ENCODE measurements at places on chromosomes 6 and 20.

- no peak for DNase-seq
- H3K27me3 ChIP-seq, result peaks cover 10% of the 10 kb centered on the region
- no peak overlapping the region for H3K27ac ChIP-seq
- no peak overlapping the region for H3K4me3 ChIP-seq
Measured at GRCh38 chr20:20273286-20273685, 94.6 kb upstream of the INSM1 start.

GRCh38 chr6:158920311-158920905 lies 79.6 kb downstream of the RSPH3 start:
- no peaks in the 10 kb centered on the region for H3K36me3 ChIP-seq
- peaks cover 12% of the 10 kb centered on the region for H3K4me1 ChIP-seq
- H3K27ac ChIP-seq, result no peak overlapping the region
- H3K27me3 ChIP-seq, result no peaks in the 10 kb centered on the region

DNA sequence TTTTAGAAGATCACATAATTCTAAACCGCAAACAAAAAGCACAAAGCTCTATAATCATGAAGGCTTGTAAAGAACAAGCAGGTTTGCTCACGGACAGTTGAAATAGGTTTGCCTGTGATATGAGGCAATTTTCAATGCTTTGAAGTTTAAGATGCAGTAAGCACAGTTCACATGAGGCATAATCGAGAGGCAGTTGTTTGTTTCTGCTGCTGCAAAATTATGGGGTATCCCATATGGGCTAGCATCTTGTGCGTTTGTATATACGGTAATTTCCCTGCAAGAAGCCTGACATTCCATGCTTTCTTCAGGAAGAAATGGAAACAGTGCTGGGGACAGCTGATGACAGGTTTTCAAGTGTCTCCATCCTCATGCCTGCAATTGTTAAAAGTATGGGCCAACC lies 94.6 kb upstream of the MC3R start:
- H3K27ac ChIP-seq, result no peak overlapping the region
- no peaks in the 10 kb centered on the region for H3K36me3 ChIP-seq
- no peak for DNase-seq
- H3K4me1 ChIP-seq, result no peaks in the 10 kb centered on the region
- peaks cover 5% of the 10 kb centered on the region for H3K27me3 ChIP-seq
- no peak overlapping the region for H3K4me3 ChIP-seq

- no peak for DNase-seq
- no peak overlapping the region for H3K4me3 ChIP-seq
- peaks cover 14% of the 10 kb centered on the region for H3K27me3 ChIP-seq
- no peaks in the 10 kb centered on the region for H3K4me1 ChIP-seq
- H3K27ac ChIP-seq, result no peak overlapping the region
Measured at GRCh38 chr6:79894939-79895338, 52.4 kb downstream of the ELOVL4 start.

GRCh38 chr20:37534401-37535157 lies 6.9 kb upstream of the BLCAP start:
- peak; percentile 35 for DNase-seq
- H3K27me3 ChIP-seq, result peaks cover 2% of the 10 kb centered on the region
- H3K4me3 ChIP-seq, result no peak overlapping the region
- H3K27ac ChIP-seq, result no peak overlapping the region

DNA sequence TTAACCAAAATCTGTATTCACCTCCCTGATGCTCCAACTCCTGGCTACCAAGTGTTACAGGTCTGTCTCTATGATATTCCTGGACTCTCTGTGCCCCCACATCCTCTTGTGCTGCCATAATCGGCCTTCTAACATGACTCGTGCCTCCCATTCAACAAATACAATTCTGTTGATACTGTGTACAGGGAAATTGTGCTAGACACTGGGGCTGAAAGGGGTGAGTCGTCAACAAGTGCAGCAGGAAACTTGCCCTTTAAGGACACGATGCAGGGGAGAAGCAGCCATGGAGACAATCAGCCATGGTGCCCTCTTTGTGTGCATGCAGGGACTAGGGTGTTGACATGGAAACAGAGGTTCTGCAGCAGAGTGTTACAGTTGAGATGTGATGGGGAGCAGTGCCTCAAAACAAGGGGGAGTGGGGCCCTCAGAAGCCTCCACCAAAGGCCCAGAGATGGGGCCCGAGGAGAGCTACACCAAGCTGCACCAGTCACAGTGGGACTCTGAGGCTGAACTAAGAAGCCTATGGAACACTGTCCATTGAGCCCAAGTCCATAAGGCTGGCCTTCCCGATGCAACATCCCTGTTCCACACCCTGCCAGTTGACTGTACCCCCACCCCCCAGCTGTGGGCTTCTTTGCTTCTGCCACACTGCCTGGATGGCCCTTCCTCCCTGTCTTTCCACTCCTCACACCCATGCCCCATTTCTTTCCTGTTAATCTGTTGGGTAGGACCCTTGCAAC lies 3.1 kb downstream of the PCED1A start:
- peaks cover 26% of the 10 kb centered on the region for H3K4me1 ChIP-seq
- H3K4me3 ChIP-seq, result no peak overlapping the region
- H3K27me3 ChIP-seq, result no peaks in the 10 kb centered on the region
- no peak for DNase-seq
- H3K27ac ChIP-seq, result no peak overlapping the region

DNA sequence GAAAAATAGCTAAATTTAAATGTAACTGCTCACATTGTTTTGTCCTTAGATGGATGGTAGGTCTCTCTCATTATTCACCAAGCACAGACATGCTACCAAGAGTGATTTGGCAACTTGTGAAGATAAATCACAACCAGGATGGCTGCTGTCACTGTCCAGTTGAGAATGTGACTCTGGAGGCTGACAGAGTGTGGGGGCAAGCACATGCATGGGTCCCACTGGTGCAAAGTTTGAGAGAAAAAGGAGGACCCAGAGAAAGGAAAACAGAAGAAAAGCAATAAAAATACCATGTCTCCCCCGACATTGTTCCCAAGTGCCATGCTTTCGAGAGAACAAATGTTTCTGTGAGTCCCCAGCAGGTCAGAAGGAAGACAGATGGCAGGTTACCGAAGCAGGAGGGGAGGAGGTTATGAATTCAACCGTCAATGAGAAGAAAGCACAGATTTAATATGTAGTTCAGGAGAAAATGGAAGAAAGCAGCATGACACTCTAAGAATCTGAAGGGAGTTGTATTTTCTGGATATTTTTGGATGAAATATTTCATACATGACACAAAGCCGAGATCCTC lies 73.0 kb upstream of the TSHZ2 start:
- H3K27ac ChIP-seq, result no peak overlapping the region
- no peaks in the 10 kb centered on the region for H3K4me1 ChIP-seq
- no peak overlapping the region for H3K4me3 ChIP-seq
- H3K36me3 ChIP-seq, result no peaks in the 10 kb centered on the region

DNA sequence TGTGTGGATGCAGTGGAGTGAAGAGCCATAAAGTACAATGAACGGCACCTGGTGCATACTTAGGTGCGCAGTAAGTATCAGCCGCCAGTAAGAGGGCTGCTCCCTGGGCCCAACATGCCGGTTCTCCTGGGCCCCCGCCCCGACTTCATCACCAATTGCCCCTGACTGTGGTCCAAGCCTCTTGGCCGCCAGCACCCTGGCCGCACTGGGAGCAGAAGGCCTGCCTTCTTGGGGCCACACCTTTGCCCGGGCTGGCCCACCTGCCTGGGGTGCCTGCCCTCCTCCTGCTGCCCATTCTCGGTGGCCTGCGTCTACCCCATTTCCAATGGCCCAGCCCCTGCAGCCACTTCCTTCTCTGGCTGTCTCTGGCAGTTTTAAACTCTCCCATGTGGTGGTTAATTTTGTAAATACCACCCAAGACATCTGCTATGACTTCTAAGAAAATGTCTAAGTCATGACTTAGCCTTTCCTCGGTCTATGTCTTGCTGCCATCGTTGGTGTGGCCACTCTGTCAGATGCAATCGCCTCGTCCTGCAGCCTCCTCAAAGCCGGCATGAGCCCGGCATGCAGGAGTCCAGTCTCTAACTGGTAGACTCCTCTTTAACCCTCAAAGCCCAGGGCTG lies 36.8 kb downstream of the PMEPA1 start:
- no peaks in the 10 kb centered on the region for H3K36me3 ChIP-seq
- peaks cover 16% of the 10 kb centered on the region for H3K4me1 ChIP-seq
- H3K27me3 ChIP-seq, result no peaks in the 10 kb centered on the region
- H3K27ac ChIP-seq, result no peak overlapping the region

DNA sequence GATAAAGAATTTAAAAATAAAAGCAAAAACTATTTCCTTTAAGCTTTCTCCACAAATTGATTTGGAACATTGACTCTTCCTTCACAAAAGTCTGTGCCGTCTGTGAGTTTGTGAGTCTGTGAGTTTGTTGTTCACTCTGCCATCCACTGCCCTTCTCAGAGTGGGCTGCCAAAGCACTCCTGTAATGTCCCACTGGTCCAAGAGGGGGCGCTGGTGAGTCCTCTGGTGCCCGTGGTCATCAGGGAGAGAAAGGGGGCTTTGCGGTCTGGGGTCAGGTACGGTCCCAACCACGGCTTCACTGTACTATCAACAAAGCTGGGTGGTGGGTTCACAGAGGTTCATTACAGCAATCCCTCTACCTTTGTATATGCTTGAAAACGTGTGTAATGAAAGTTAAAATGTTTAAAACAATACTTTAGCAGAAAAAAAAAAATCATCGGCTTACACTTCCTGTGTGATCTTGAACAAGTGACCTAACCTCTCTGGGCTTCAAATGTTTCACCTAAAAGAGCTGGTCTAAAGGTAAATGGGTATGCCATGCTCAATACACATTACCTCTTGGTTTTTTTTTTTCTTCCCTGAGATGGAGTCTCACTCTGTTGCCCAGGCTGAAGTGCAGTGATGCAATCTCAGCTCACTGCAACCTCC lies 5.6 kb upstream of the ANKRD60 start:
- peak; percentile 68 for DNase-seq
- H3K27ac ChIP-seq, result no peak overlapping the region
- peaks cover 12% of the 10 kb centered on the region for H3K27me3 ChIP-seq
- H3K4me3 ChIP-seq, result no peak overlapping the region
- H3K36me3 ChIP-seq, result peaks cover 12% of the 10 kb centered on the region
- H3K4me1 ChIP-seq, result peaks cover 46% of the 10 kb centered on the region

- no peak overlapping the region for H3K4me3 ChIP-seq
- peaks cover 5% of the 10 kb centered on the region for H3K4me1 ChIP-seq
- DNase-seq, result no peak
Measured at GRCh38 chr6:84581494-84582259, 182.7 kb downstream of the TBX18 start.

DNA sequence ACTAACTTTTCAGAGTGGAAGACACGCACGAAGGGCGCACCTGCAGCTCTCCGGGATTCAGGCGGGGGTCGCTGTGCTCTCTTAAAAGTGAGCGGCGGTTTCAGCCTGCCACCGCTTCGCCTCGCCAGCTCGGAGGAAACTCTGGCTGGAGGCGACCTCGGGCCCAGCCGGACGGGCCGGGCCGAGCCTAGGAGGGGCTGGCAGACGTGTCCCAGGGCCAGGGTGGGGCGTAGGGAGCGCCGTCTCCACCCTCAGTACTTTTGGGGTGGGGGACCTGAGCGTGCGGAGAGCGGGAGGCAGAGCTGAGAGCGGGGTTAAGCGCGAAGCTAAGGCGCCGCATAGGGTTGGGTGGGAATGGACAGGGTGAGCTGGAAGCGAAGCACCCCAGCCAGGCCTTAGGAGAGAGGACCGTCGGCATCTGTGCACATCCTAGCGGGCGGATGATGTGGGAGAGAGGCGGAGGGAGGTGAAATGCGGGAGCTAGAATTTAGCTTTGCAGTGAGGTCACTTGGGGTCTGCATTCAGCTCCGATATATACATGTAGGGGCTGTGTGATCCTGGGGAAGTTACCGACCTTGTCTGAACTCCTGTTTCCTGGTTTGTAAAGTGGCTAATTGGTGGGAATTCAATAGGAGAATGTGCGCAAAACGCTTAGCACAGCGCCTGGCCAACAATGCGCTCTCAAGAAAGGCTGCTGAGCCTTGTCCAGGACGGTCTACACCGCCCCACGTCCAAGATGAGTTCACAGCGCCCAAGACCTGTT lies 6.5 kb upstream of the TFAP2A start:
- no peak overlapping the region for H3K27ac ChIP-seq
- H3K36me3 ChIP-seq, result peaks cover 6% of the 10 kb centered on the region
- H3K4me3 ChIP-seq, result no peak overlapping the region
- peaks cover 11% of the 10 kb centered on the region for H3K4me1 ChIP-seq
- peaks cover 84% of the 10 kb centered on the region for H3K27me3 ChIP-seq

DNA sequence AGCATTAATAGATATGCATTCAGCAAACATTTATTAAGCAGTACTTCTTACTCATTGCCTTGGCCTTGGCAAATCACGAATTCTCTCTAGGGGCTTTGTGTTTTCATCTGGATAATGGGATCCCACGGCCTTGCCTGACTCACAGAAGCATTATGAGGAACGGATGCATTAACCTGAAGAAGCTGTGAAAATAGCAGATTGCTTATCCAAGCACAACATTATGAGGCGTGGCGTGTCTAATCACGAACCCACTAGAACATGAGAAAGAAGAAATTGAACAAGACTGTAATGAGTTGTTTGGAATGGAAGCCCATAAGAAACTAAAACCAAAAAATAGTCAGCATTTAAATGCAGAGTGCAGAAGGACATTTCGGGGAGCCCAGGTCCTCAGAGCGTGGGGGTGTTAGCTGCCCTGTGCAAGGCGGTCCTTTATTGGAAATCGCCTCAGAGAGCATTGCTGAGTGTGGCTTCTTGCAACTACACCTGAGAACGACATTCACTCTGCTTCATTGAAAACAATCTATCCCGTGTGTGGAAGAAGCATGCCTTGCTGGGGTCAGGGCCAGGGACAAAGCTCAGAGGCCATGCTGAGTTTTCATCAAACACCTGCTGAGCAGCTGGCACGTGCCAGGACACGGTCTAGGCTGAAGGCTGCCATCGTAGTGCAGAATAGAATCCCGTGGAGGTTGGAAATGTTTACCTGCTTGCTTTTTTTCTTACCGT lies 179.9 kb downstream of the ZDHHC14 start:
- no peak overlapping the region for H3K4me3 ChIP-seq
- H3K36me3 ChIP-seq, result no peaks in the 10 kb centered on the region
- DNase-seq, result no peak
- no peaks in the 10 kb centered on the region for H3K27me3 ChIP-seq
- H3K27ac ChIP-seq, result no peak overlapping the region
- H3K4me1 ChIP-seq, result peaks cover 64% of the 10 kb centered on the region

- H3K4me1 ChIP-seq, result peaks cover 79% of the 10 kb centered on the region
- peak; percentile 45 for DNase-seq
- no peaks in the 10 kb centered on the region for H3K36me3 ChIP-seq
- H3K27ac ChIP-seq, result peak overlapping the region; percentile 89
- H3K27me3 ChIP-seq, result no peaks in the 10 kb centered on the region
Measured at GRCh38 chr6:25007269-25007699, 71.5 kb upstream of the RIPOR2 start.

- peaks cover 8% of the 10 kb centered on the region for H3K27me3 ChIP-seq
- no peak for DNase-seq
- H3K27ac ChIP-seq, result no peak overlapping the region
- H3K4me1 ChIP-seq, result no peaks in the 10 kb centered on the region
- H3K36me3 ChIP-seq, result no peaks in the 10 kb centered on the region
- no peak overlapping the region for H3K4me3 ChIP-seq
Measured at GRCh38 chr6:10363911-10364310, 51.0 kb downstream of the TFAP2A start.

- H3K27ac ChIP-seq, result no peak overlapping the region
- no peak overlapping the region for H3K4me3 ChIP-seq
- peaks cover 10% of the 10 kb centered on the region for H3K36me3 ChIP-seq
- peaks cover 53% of the 10 kb centered on the region for H3K4me1 ChIP-seq
- no peak for DNase-seq
- no peaks in the 10 kb centered on the region for H3K27me3 ChIP-seq
Measured at GRCh38 chr6:166411721-166412151, 29.0 kb upstream of the MPC1 start.

Data from activated naive CD8-positive, alpha-beta T cell treated with anti-CD3 and anti-CD28 coated beads, Interleukin-2, amount 50 U/mL, for 24 hours (primary cell).